Fibroblast of lung (primary cell): ENCODE measurements at places on chromosomes 16 and 17. TPM values are rescaled to one million over a fixed set of nuclear protein-coding genes. Genes with fewer than 3 reads are reported as not detected.

IL21R gene
- total RNA-seq, result 1.8 and 7.4 TPM in 2 replicates

ZNF23 gene
- total RNA-seq, result 14.1 and 24.8 TPM in 2 replicates

PDILT gene
- not detected in 2 replicates for total RNA-seq

FN3K gene
- total RNA-seq, result 5.6 and 8.9 TPM in 2 replicates

SPATA2L gene
- total RNA-seq, result 7.3 and 10.3 TPM in 2 replicates

LAT gene
- 0.26 and 0.50 TPM in 2 replicates for total RNA-seq

HOXB6 gene
- total RNA-seq, result 10.5 and 16.2 TPM in 2 replicates

PRSS22 gene
- total RNA-seq, result 0.17 TPM in 1 of 2 replicates, not detected in the other

TBC1D3B gene
- 1.8 and 2.3 TPM in 2 replicates for total RNA-seq

ZNF830 gene
- 14.4 and 21.6 TPM in 2 replicates for total RNA-seq

CES5A gene
- not detected in 2 replicates for total RNA-seq

TVP23A gene
- under 0.01 and 0.26 TPM in 2 replicates for total RNA-seq

CTF1 gene
- 1.8 and 5.3 TPM in 2 replicates for total RNA-seq

CTRB2 gene
- total RNA-seq, result not detected in 2 replicates

IRX3 gene
- 0.33 and 0.77 TPM in 2 replicates for total RNA-seq

TBC1D3G gene
- not detected in 2 replicates for total RNA-seq

CSH2 gene
- not detected in 2 replicates for total RNA-seq

GUCY2D gene
- not detected in 2 replicates for total RNA-seq

HID1 gene
- total RNA-seq, result under 0.01 and 0.17 TPM in 2 replicates

KRTAP4-6 gene
- total RNA-seq, result not detected in 2 replicates

FNDC8 gene
- total RNA-seq, result not detected in 2 replicates

DBNDD1 gene
- 1.3 and 3.6 TPM in 2 replicates for total RNA-seq

EME1 gene
- total RNA-seq, result 0.51 and 2.3 TPM in 2 replicates
